ENCODE measurements at places on chromosomes 4 and X.
A peak's percentile ranks its signal among the peaks of the same experiment; 100 is the strongest.

GRCh38 chrX:143472347-143472938 is 44.8 kb downstream of the SPANXN3 start:
- no peak for DNase-seq

- no peak for DNase-seq
Observed at GRCh38 chrX:56231537-56232090, 542 bp upstream of the KLF8 start.

GRCh38 chr4:165288639-165289422 is 38.6 kb upstream of the MSMO1 start:
- DNase-seq, result no peak

GRCh38 chrX:148043271-148043855 is 62.2 kb downstream of the FMR1NB start:
- no peak for DNase-seq

- DNase-seq, result no peak
Observed at GRCh38 chr4:94127707-94128328, 79.8 kb upstream of the SMARCAD1 start.

DNA sequence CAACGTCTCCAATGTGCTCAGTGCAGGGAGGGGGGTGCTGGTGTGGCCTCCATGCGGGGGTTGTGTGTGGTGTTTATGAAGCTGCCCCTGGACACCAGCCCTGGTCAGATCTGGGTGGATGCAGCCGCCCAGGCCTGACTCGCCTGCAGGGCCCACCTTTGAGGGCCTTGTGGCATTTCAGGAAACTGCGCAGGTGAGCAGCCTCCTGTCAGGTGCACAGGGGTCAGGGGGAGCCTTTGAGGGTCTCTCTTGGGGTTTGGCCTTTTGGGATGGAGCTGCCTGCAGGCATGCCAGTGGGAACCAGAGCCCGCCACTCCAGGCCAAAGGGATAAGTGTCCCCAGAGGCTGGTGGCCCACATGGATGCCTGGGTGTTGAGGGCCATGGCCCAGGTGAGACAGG is 45.4 kb downstream of the ADRA2C start:
- no peak for DNase-seq

DNA sequence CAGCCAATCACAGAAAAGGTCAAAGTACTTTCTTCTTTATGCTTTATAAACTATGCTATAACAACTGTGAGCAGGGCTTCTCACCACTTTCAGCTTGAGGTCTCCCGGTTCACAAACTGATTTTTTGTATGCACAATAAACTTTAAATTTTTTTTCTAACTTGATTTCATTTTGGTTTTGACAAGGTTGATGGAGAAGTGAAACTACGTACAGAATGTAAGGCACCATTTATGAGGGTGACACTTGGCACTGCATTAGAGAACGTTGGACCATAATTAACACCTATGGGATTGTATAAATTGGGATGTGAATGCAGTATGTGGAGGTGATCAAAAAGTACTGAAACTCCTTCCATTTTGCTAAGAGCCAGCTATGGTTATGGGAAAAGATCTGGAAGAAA is 857.9 kb upstream of the HTR2C start:
- no peak for DNase-seq

DNA sequence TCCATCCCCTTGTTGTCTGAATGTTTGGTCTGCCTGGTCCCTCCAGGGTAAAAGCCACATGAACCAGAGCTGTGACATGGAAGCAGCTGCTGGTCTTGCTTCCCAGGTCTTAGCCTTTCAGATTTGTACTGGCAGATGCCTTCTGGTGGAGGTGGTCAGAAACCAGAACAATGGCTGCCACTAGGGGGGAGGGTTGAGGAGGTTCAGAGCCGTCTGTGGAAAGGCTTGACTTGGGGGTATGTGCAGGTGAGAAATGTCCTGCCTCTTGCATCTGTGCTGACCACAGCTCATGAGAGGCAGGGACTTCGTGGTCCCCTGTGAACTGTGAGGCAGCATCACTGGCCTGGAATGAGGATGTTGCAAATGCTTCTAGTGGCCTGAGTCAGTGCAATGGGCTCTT is 144.2 kb upstream of the WDR1 start:
- DNase-seq, result no peak

DNA sequence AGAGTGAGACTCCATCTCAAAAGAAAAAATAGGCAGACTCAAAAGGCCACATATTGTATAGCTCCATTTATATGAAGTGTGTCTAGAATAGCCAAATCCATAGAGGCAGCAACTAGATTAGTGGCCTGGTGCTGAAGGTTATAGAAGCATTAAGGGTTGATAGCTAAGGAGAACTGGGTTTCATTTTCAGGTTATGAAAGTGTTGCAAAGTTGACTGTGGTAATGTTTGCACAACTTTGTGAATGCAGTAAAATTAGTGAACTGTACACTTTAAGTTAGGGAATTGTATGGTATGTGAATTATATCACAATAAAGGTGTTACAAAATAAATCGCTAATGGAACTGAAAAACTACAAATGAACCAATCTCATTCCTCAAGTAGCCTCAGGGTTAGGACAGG is 28.3 kb downstream of the TXLNG start:
- no peak for DNase-seq

DNA sequence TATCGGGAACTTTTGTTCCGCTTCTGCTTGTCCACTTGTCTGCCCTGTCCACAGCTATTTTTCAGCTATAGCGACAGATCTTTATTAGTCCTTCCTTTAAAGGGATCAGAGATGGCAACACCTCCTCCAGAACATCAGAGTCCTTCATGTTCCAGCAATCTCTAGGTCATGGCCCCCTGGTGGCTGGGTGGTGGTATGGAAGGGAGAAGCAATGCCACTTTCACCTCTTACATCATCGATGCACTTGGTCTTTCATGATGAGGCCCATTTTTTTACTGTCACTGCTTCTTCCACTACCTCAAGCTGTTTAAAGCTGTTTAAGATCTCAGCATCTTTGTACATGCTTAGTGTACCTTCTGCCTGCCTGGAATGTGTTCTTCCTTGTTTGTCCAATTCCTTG is 106.7 kb downstream of the ARHGAP6 start:
- DNase-seq, result peak; percentile 10

GRCh38 chr4:75658876-75659275 is 14.3 kb downstream of the G3BP2 start:
- DNase-seq, result no peak

- no peak for DNase-seq
Observed at GRCh38 chr4:21811565-21811964, 137.0 kb downstream of the KCNIP4 start.

- DNase-seq, result no peak
Observed at GRCh38 chr4:10470505-10470904, 13.3 kb upstream of the ZNF518B start.

- DNase-seq, result no peak
Observed at GRCh38 chr4:76772498-76773106, 125.3 kb downstream of the SOWAHB start.

GRCh38 chr4:95426455-95426854 is 122.3 kb downstream of the UNC5C start:
- no peak for DNase-seq

Measured in stimulated activated CD4-positive, alpha-beta T cell treated with anti-CD3 and anti-CD28 coated beads, Interleukin-2, amount 100 ng/mL, for 4 hours (primary cell).